ENCODE measurements at places on chromosomes 2 and 18.

DNA sequence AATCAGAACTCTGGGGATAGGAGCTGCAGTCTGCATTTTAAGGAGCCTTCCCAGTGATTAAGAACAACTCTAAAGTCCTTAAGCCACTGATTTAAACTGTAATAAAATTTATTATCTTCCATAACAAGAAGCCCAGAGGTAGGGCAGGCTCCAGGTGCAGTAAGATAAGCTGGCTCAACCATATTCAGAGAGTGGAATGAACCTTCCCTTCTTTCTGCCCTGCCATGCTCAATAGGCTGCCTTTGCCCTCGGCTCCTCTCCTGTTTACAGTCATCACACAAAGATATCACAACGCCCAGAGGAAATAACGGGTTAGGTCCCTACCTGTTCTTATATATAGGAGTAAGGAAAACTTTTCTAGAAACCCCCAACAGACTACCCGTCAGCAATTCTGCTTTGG, 90.5 kb upstream of the CDCA7 start:
- no peak for DNase-seq

GRCh38 chr2:147425437-147426029, 419.3 kb upstream of the ACVR2A start:
- DNase-seq = no peak

DNA sequence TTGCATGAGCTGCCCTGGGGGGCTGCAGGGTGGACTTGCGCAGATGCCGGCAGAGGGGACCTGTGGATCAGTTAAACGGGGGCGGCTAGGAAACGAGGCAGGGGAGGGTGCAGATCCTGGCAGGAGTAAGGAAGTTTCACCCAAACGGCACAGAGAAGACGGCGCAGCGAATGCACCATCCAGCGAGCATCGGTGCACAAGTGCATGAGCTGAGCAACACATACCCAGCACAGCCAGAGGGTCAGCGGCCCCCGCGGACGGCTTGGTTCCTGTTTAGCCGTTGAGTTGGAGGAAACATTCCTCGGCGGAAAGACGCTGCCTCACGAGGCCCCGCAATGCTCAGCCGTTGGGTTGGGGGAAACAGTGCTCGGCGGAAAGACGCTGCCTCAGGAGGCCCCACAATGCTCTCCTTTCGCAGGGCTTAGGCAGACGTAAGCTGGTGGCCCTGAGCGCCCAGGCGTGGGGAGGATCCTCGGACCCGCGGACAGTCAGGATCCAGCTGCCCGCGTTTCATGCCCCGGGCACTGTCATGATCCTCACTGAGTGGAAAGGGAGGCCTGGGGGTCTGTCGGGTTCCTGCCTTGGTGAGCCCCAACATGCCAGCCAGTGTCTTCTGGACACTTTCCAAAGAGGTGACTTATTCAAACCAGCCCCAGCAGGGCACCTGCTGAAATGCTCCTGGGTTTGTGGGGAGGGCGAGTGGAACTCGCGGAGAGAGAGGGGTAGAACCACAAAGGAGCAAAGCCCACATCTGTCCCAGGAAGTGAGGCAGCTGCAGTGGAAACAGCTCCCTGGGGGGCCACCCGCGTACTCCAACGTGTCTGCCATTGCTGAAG, 86.3 kb downstream of the NDUFA10 start:
- DNase-seq = no peak

GRCh38 chr2:99079226-99079625, 62.3 kb upstream of the C2orf15 start:
- DNase-seq = no peak

DNA sequence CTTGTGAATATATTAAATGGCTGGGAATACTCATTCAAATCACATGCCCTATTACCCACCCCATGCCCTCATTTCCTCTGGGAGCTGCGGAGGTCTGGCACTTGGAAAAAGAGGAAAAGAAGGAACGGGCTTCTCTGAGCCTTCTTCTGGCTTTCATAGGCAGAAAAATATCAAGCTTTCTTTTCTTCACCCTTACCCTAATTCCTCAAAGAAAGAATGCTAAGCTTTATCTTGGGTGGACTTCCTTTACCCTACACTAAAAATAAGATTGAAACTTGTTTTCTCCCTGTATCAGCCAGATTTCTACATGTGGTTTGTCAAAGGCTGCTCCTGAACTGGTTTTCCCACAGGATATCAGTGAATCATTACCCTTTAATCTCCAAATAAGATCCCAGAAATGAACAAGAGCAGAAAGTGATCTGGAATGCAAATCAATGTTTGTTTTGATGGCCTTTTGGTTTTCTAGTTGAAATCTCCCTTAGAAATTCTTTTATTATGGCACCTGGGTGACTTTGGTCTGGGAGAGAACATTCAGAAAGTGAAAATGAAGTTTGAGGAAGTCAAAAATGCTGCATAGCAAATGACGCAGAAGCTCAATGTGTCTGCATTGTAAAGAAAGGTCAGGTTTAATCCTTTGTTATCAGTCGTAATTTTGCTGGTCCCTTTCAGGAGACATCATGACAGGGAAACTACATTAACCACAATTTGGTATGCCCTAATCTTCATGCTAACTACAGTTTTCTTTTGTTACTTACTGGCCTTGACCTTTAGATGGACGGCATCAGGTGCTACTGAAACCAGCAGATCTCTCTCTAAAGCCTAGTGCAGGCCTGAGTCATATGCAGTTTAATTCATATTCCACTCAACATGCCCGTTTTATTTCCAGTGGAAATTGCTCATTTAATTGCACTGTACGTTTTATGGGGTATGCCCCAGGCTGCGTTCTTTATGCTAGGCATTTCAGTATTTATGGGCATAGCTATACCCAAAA, 46.6 kb upstream of the HNRNPA3 start:
- no peak for DNase-seq

GRCh38 chr2:7976206-7976605, 705.6 kb upstream of the ID2 start:
- DNase-seq = no peak

GRCh38 chr2:62785810-62786597, 80.5 kb downstream of the EHBP1 start:
- no peak for DNase-seq

GRCh38 chr2:150387586-150388288, 99.7 kb downstream of the RND3 start:
- no peak for DNase-seq

- no peak for DNase-seq
Observed at GRCh38 chr2:195612611-195613495, 44.2 kb upstream of the SLC39A10 start.

GRCh38 chr2:42602876-42603219, 34.4 kb downstream of the MTA3 start:
- DNase-seq = no peak

- DNase-seq = no peak
Observed at GRCh38 chr2:158993721-158994587, 25.5 kb downstream of the TANC1 start.

GRCh38 chr18:9708434-9709303, 568 bp downstream of the RAB31 start:
- no peak for DNase-seq

DNA sequence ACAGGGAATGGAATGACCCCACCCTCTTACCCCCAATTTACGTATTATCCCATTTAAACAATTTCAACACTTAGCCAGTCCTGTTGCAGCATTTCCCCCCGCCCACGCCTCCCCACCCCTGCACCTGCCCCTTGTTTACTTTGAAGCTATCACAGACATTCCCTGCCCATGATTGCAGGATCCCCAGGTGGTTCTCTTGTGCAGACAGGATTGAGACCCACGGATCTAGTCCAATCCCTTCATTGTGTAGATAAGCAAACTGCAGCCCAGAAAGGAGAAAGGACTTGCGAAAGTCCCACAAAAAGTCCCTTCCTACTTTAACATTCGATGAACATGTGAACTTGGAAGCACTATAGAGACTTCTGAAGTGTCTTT, 38.9 kb downstream of the TMEM17 start:
- DNase-seq = no peak

GRCh38 chr18:54357082-54357659, 487 bp downstream of the STARD6 start:
- no peak for DNase-seq

DNA sequence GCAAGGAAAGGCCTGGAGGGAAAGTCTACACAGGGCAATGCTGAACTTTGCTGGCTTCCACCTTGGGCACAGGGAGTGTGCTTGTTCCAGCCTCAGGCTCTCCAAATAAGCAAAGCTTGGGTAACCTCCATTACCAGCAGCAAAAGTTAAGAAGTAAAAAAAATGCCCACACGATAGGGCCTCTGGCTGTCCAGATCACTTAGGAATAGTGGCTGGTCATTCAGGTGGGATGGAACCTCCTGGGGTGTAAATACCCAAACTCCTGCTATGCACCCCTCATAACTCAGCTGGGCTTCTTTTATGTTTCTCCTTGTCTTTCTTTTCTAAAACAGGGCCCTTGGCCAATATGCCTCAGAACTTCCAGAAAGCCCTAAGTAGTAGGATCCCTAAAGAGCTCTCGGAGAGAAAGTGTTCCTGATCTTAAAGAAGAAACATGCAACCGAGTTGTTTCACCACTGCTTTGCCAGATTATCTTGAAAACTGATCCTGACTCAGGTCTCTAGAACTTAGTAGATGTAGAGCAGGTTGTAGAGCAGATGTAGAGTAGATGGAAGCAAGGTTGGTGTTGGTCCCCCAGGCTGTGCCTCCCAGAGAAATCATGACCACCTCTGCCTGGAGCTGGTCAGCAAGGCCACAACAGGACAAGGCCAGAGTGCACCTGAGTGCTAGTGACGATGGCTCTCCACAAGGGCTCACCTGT, 2.0 kb upstream of the OSR1 start:
- DNase-seq = no peak

Measured in NCI-H524 (cell line).